Activated naive CD8-positive, alpha-beta T cell treated with anti-CD3 and anti-CD28 coated beads, Interleukin-2, amount 50 U/mL, for 24 hours (primary cell): ENCODE measurements at places on chromosomes 1 and 21.
A peak's percentile ranks its signal among the peaks of the same experiment; 100 is the strongest.

- DNase-seq = peak; percentile 70
Observed at GRCh38 chr1:201480231-201481003, 11.4 kb upstream of the PHLDA3 start.

GRCh38 chr1:1434824-1435105 is 725 bp upstream of the VWA1 start:
- DNase-seq = no peak

- DNase-seq = no peak
Observed at GRCh38 chr1:248923352-248924338, 17.6 kb downstream of the PGBD2 start.

DNA sequence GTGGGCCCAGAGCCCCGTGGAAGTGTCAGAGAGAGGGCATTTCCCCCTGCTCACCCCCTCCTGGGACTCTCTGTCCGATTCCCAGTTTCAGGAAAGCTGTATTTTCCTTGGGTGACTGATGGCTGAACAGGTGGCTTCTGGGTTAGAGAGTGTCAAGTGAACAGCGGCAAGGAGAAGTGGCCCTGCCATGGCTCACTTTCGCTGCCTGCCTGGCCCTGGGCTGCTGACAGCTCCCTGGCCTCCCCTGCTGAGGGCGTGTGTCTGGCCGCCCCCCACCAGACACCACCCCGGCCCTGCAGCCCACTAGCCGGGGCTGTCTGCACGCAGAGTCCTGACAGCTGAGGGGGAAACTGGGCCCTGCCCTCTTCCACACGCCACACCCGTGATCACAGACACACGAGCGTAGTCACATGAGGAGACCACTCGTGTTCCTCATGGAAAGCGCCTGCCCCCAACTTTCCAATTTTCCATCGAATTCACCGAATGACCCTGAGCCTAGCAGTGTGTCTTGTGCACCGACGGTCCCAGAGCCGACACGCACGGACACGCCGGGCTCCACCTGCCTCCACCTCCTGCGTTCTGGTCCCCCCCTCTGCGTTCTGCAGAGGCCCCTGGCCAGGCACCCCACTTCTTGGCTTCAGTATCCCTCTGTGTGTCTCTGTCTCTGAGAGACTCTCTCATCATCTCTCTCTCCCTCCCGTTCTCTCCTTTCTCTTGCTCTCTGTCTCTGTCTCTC is 60.6 kb upstream of the CASZ1 start:
- DNase-seq = no peak

DNA sequence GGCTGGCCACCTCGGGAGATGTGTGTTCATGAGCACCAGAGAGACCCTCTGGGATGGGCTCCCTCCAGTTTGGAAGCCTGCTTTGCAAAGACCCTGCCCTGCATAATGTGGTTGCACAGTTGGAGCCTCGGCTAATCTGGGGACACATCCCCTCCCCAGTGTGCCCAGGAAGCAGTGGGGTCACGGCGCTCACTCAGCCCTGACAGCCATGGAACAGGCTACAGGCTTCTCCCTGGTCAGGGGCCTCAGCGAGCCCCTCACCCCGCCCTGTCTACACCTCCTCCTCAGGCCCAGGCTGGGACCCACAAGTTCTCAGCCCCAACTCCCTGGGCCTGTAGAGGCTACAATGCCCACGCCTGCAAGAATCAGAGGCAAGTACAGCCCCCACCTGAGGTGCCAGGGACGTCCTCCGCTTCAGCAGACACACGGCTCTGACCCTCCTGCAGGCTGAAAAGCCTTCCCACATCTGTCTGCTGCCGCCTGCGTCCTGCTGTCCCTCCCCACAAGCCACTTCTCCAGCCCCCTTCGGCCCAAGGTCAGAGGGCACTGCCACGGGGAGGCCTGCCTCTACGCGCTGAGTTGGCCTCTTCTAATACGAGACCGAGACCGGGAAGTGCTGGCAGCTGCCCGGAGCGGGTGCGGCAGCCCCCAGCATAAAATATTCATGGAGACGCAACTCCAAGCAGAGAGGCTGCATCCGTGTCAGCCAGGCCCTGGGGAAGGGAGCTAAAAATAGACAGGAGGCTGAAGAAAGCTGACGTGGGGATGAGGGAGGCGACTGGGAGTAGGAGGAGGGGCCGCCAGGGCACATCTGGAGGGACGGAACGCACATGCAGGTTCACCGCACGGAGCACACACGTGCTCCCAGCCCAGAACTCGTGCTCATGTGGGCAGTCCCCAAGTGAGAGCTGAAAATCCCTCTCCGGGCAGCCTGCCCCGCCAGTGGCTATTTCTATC is 15.2 kb upstream of the GPR153 start:
- DNase-seq = no peak

GRCh38 chr1:111706921-111707320 is 32.3 kb downstream of the INKA2 start:
- DNase-seq = no peak

- DNase-seq = no peak
Observed at GRCh38 chr1:1304331-1305299, 3.1 kb downstream of the ACAP3 start.

- DNase-seq = no peak
Observed at GRCh38 chr1:41648844-41649243, 164.4 kb upstream of the EDN2 start.

DNA sequence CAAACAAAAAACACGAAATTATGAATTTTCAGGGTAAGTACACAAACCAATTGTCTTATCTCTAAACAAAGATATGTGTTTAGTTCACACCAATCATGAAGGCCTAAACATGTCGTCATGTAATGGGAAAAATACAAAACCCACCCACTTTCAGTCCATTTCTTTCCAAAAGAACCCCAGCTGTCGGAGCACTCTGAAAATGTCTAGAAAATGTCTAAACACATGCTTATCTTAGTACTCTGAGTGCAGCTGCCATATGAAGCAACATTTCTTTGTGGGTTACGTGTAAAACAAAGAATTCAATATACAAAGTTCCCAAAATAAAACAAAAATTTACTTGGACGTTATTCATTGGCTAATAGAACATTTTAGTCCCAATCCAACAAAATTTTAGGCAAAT is 22.7 kb downstream of the SERBP1 start:
- DNase-seq = no peak

DNA sequence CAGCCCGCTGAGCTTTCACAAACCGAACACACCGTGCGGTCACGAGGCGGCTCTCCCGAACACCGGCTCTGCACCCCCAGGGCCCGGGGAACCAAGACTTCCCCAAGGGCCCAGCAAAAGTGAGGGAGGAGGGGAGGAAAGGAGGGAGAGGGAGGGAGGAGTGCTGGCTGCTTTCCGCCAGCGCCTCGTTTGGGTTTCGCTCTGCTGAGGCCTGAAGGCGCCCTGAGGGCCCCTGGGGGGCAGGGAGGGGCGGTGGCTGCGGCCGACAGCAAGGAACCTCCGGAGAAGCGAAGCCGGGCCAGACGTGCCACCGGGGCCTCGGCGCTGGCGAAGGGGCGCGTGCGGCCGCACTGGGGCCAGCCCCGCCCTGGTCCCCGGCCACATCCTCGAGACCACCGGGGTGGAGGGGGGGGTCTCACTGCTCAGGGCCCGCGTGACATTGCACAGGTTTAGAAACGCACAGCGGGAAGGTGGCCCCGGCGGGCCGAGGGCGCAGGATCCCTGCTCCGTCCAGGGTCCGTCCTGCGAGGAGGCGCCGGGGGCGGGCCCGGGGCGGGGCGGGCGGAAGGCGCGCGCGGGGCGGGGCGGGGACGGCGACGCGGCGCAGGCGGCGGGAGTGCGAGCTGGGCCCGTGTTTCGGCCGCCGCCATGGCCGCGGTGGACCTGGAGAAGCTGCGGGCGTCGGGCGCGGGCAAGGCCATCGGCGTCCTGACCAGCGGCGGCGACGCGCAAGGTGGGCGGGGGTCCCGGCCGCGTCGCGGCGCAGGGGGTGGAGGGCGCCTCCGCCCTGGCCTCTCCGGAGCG is at the start of gene PFKL:
PFKL (plus strand) TSS at position 596 of the 804 bp plus-strand sequence; CDS start at position 649, 53 bp downstream.
- peak; percentile 77 for DNase-seq

- DNase-seq = no peak
Observed at GRCh38 chr1:245790441-245790840, 635.7 kb downstream of the KIF26B start.

DNA sequence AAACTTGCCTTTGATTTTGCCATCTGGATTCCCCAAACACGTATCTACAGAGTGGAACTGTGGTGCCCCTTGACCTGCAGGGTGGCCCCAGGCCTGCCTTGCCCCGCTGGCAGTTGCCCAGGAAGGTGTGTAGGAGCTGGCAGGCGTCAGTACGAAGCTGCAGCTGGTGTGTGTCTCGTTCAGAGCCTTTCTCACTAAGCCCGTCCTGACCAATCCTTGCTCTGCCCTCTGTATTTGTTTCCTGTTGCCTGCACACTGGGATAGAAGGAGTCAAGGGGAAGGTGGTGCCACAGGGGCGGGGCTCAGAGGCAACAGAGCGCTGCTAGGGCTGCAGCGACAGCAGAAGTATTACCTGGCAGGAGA is 5.2 kb upstream of the VSIG8 start:
- DNase-seq = no peak

- no peak for DNase-seq
Observed at GRCh38 chr1:154577346-154578057, 9.9 kb downstream of the CHRNB2 start.

GRCh38 chr1:218867066-218867465 is 306.6 kb upstream of the LYPLAL1 start:
- no peak for DNase-seq

DNA sequence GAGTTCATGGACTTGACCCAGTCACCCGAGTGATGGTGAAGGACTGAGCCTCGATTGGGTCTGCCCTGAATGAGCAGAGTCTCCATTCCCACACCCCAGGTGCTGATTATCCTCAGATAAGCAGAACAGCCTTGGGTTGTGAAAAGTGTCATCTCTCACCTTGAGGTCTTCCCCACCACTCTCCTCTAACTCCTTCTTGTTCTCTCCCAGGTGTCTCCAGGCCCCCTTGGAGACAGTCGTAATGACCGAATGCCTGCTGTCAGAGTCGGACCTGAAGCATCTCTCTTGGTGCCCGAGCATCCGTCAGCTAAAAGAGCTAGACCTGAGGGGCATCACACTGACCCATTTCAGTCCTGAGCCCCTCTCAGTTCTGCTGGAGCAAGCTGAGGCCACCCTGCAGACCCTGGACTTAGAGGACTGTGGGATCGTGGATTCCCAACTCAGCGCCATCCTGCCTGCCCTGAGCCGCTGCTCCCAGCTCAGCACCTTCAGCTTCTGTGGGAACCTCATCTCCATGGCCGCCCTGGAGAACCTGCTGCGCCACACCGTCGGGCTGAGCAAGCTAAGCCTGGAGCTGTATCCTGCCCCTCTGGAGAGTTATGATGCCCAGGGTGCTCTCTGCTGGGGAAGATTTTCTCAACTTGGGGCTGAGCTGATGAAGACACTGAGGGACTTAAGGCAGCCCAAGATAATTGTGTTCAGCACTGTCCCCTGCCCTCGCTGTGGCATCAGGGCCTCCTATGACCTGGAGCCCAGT is 3.4 kb downstream of the PRAMEF12 start:
- no peak for DNase-seq

DNA sequence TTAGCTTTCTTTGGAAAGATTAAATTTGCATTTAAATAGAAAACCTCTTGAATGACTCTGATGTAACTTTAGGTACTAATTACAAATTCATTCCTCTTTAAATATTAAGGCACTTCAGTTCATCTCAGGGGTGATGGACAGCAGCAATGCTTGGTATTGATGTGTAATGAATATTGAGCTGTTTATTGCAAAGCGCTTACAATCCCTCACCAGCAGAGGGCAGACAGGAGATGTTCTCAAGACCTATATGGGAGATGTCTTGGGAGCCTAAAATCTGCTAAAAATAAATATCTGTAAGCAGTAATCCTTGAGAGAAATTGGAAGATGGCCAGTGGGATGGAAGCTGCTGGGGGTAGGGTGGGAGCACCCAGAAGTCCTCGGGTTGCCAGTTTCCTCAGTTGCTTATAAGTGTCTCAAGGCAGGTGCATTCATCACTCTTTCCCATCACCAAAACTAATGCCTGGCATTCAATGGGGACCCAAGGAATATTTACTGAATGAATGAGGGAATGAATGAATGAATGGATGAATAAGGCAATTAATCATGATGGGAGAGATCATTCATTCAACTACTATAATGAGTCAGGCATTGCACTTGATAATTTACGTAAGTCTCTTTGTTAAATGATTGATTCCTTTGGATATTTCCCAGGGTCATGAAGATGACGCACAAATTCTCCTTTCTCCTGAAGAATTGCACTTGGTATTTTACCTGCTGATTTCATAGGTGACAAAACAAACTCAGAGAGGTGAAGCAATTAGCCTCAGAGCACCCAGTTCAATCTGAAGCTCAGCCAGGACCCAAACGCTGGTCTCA is 2.3 kb downstream of the KLHDC8A start:
- DNase-seq = peak; percentile 60

DNA sequence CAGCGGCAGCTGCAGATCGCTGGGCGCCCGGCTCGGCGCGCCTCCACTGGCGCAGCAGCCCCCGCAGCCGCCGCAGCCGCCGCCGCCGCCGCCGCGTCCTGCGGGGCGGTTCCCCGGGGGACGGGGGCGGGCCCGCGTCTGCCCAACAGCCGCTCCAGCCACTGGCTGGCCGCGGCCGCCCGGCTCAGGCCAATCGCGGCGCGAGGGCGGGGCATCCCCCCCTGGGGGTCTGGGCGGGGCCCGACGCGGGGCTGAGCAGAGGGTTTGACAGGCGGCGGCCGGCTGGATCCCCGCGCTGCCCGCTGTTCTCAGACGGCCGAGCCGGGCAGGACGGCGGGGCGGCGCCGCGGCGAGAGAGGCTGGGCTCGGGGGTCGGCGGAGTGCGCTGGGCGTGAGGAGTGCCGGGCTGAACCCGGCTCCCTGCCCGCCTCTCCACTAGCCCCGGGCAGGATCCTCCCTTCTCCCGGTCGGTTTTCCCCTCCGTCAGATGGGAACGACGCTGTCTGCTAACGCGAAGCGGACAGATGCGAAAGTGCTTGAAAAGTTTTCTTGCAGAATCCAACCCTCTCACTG is at the start of gene GLIS1:
GLIS1 (minus strand) TSS at position 56 of the 573 bp plus-strand sequence. CDS start 1,100 bp downstream, outside the sequence.
- peak; percentile 69 for DNase-seq

- no peak for DNase-seq
Observed at GRCh38 chr1:198764748-198765147, 125.9 kb downstream of the PTPRC start.

DNA sequence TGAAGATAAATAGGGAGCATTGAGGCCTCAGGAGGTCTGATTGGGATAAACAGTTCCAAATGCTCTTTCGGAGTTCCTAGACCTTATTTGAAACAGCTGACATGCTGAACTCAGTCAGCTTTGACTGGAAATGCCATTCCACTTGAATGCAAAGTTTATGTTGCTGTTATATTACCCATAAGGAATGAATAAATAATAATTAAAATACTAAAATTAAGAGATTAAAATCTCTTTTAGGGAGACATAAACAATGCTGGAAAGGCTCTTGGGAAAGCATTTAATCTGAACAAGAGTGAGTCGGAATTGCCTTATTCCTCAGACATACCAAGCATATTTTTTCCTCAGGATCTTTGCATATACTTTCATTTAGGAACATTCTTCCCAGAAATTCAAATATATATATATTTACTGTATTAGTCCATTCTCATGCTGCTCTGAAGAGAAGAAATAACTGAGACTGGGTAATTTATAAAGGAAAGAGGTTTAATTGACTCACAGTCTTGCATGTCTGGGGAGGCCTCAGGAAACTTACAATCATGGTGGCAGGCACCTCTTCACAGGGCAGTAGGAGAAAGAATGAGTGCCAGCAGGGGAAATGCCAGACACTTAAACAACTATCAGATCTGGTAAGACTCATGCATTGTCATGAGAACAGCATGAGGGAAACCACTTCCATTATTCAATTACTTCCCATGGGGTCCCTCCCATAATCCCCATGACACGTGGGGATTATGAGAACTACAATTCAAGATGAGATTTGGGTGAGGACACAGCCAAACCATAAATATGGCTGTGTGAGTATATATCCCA is 318.2 kb upstream of the PLXNA2 start:
- no peak for DNase-seq
